ENCODE measurements at places on chromosomes 7 and 10.

GRCh38 chr7:124162667-124163066, 129.8 kb upstream of the TMEM229A start:
- DNase-seq = no peak

DNA sequence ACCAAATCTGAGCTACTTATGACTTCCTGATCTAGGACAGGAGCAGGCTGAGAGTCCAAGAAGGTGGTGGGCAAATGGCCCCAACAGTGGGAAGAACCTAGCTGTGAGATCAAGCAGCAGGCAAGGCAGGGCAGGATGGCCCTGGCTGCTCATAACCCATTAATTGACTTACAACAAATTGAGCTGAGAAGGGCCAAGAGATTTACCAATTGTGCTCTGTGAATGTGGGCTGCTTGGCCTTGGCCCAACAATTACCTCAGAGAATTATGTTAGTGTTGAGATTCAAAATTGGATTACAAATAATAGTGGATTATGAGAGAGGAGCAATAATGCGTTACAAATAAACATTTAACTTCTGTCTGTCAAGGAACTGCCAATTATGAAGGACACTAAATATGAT, 956.5 kb downstream of the KCNMA1 start:
- DNase-seq = no peak

GRCh38 chr7:91541641-91542040, 277.4 kb downstream of the FZD1 start:
- DNase-seq = no peak

GRCh38 chr10:69668721-69669120, 38.7 kb downstream of the FAM241B start:
- DNase-seq = no peak

- DNase-seq = no peak
These were observed 64.8 kb downstream of the THSD7A start for GRCh38 chr7:11767148-11767547.

DNA sequence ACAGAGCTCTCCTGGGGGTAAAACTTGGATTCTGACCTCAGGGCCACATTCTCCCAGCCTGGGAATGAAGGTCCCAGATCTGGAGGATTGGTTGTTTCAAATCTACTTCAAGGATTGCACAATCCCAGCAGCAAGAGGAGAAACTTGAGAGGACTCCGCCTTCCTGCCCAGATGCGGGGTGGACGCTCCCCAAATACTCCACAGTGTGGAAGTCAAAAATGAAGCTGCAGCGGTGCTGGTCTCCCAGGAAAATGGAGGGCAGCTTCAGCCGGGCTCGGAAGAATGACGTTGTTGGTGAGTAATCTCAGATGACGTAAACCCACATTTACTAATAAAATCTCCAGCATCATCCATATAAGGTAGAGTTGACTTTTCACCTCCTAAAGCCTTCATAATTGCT, 31.5 kb upstream of the PPP2R2D start:
- no peak for DNase-seq

GRCh38 chr10:14547816-14548215, 217.1 kb upstream of the FRMD4A start:
- DNase-seq = peak; percentile 48
